ENCODE measurements at places on chromosomes 13 and 19. TPM values are rescaled to one million over a fixed set of nuclear protein-coding genes. Genes with fewer than 3 reads are reported as not detected.

BCL3 gene
- total RNA-seq, result 52.2 TPM

LILRB1 gene
- not detected for total RNA-seq

TEKTIP1 gene
- not detected for total RNA-seq

TMPRSS9 gene
- total RNA-seq, result not detected

CGB1 gene
- 3.7 TPM for total RNA-seq

ZNF491 gene
- 0.33 TPM for total RNA-seq
